SJSA1 (cell line): ENCODE measurements at places on chromosomes 3 and 15. TPM values are rescaled to one million over a fixed set of nuclear protein-coding genes. Genes with fewer than 3 reads are reported as not detected.

Gene PYGO1
- total RNA-seq = 5.9 and 9.9 TPM in 2 replicates

DNA sequence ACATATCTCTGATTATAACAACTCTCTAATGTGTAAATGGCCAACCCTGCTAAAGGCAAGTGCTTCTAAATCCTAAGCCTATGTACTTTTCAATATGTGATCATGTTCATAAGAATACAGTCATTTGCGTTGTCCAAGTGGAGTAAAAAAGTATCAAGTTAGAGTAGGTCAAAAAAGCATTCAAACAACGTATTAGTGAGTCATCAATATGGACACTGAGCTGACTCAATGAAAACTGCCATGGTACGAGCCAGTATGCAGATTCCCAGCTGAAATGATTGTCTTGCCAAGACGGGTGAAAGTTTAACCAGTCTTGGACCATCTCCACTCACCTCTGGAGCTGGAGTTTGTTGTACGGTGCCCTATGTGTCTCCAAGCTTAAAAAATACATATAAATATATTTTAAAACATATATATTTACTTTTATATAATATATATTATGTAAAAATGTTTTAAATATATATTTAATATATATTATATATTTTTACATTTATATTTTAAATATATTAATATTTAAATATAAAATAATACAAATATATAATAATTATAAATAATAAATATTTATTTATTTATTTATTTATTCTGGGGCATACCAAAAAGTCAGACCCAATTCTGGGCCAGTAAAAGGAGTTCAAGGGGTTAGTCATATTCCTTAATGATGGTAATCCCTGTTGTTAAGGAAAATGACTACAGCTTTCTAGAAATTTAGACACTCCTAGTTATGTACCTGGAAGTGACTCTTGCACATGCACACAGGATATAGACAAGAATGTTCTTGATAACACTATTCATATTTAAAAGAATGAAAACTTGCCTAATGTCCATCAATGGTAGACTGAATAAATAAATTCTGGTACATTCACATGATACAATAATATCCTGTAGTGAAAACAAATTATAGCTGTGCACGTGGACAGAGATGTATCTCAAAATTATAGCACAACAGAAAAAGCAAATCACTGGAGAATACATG, 27.2 kb downstream of the PLSCR4 start:
- DNase-seq = no peak

DNA sequence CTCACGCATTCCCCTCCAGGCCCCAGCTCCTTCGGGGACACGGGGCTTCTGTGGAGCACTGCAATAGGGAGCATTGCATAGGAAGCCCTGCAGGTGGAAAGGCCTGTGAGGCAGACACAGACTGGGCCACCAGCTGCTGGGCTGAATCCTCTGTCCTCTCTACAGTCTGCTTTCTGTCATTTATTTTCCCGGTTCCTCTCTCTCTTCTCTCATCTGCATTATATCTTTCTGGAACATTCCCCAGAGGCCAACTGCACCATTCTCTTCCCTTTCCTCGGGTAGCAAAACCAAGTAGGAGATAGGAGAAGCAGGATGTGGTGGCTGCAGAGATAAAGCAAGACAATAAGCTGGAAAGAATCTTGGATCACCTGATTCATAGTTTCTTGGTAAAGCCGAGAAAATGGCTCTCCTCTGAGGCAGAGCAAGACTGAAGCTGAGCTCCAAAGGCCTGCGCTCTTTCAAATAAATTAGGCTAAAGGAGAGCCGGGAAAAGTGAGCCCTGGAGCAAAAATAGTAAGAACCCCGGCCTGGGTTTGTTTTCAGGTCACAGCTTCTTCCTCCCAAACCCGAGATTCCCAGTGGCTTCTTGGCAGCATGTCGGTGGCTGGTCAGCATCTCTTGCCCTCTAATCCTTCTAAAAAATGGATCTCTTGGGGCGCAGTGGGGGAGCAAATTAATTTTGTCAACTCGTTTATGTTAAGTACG, 5.3 kb downstream of the TM4SF4 start:
- DNase-seq = no peak

DNA sequence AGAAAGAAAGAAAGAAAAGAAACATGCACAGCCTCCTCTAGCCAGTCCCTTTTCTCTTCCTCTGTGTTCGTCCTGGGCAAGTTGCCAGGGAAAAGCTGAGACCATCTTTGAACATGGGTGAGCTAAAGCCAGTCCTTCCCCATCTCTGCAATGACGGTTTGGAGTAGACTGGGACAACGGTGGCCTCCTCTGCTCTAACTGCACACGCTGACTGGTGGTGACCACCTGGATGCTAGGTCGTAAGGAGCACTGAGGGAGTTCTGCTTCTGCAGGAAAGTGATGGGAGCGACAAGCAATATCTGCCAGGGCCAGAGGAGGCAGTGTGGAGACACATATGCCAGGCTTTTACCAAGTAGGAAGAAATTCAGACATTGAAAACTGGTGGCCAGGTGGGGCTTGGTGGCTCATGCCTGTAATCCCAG, 111.7 kb downstream of the NUP210 start:
- no peak for DNase-seq

Gene AGBL1
- total RNA-seq = not detected in 2 replicates

- no peak for DNase-seq
Measured at GRCh38 chr3:31892916-31893573, 88.0 kb downstream of the OSBPL10 start.

Gene IL5RA
- not detected in 2 replicates for total RNA-seq

- DNase-seq = no peak
Measured at GRCh38 chr3:167884481-167884880, 149.0 kb downstream of the SERPINI1 start.

Gene KIF23
- total RNA-seq = 170 and 171 TPM in 2 replicates

Gene GCNT3
- 0.13 TPM in 1 of 2 replicates, not detected in the other for total RNA-seq

Gene EPHA6
- total RNA-seq = not detected in 2 replicates

GRCh38 chr3:71577011-71577410, 6.5 kb downstream of the FOXP1 start:
- DNase-seq = no peak

- no peak for DNase-seq
Measured at GRCh38 chr15:100056411-100057072, 285.2 kb downstream of the ADAMTS17 start.

DNA sequence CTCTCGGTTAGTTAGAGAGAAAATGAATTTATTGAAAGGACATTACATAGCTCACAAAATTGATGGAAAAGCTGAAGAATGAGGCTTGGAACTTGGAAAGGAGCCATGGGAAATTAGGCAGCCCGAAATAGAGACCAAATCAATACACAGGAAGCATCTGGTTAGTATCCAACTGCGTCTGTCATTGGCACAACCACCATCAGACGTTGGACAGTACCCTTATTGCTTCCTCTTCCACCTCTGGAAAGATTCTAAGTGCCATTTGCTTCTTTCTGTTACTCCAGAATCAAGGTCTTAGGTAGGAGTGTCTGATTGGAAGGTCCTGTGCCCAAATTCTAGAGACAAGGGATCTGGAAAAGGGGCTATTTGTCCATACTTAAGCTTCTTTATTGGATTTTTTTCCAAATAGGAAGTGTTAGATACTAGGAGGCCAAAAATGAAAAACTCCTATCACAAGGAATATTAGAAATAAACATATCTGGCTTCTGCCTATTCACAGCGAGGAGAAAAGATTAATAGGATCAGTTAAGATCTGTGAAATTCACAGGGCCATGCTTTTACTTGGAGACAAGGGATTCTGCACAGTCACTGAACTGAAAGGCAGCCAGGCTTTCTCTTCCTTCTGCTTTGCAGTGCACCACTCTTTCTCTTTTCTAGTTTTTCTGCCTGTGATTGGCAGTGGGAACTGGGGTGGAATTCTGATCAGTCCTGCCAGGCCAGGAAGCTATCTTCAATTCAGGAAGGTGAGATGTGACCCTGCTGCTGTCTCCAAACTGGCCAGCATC, 10.7 kb upstream of the HACD2 start:
- DNase-seq = no peak

GRCh38 chr3:82157952-82158351, 396.5 kb upstream of the GBE1 start:
- no peak for DNase-seq

- DNase-seq = no peak
Measured at GRCh38 chr3:35067750-35068149, 571.6 kb upstream of the ARPP21 start.

- no peak for DNase-seq
Measured at GRCh38 chr3:185960522-185961288, 22.9 kb upstream of the TRA2B start.

Gene STT3B
- total RNA-seq = 125 and 172 TPM in 2 replicates

Gene ESYT3
- 0.06 and 0.76 TPM in 2 replicates for total RNA-seq

Gene SCN11A
- total RNA-seq = not detected in 2 replicates

Gene LMAN1L
- not detected in 2 replicates for total RNA-seq

- no peak for DNase-seq
Measured at GRCh38 chr3:50275996-50276761, 2.7 kb upstream of the LSMEM2 start.

- DNase-seq = peak; percentile 20
Measured at GRCh38 chr3:38555926-38556325, 59.8 kb downstream of the EXOG start.

- peak; percentile 76 for DNase-seq
Measured at GRCh38 chr15:75694241-75695182, 18.1 kb downstream of the CSPG4 start.

Gene CLSTN2
- total RNA-seq = 0.05 TPM in 1 of 2 replicates, not detected in the other

GRCh38 chr3:53795176-53795575, 51.0 kb downstream of the CHDH start:
- no peak for DNase-seq

Gene RLBP1
- 0.16 TPM in 1 of 2 replicates, not detected in the other for total RNA-seq

- DNase-seq = no peak
Measured at GRCh38 chr15:66599536-66600239, 33.9 kb upstream of the LCTL start.

DNA sequence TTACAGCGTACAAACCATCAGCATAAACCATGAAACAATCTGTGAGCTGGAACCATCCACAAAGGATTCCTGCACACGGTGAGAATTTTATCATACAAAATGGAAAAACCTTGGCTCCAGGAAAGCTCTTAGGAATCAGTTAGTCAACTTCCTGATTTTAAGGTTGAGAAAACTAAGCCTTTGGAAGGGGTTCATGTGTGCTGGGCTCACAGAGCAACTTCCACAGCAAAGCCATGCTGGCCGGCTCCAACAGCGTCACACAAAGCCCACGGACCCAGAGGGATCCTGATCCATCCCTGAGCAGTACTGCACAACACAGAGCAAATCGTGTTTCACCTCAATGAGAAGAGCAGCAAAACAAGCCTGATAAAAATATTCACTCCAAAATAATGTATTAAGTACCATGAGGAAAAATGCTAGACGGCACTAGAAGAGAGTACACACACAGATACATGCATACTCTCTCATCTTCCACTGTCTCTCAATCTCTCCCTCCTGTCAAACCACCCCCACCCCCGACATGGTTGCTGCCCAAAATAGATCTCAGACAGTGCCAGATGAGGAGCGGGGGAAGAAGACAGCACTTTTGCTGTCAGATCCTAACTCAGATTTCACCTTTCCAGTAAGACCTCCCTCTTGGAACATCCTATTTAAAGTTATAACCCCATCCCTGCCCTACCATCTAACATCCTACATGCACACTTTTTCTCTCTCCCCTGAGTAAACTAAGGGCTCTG, 58.6 kb downstream of the MB21D2 start:
- DNase-seq = no peak

Gene GOLGA8S
- total RNA-seq = 0.05 TPM in 1 of 2 replicates, not detected in the other

Gene RAD18
- 25.5 and 25.6 TPM in 2 replicates for total RNA-seq

Gene GABRR3
- total RNA-seq = not detected in 2 replicates

- DNase-seq = no peak
Measured at GRCh38 chr15:36545467-36545992, 33.9 kb upstream of the CDIN1 start.

DNA sequence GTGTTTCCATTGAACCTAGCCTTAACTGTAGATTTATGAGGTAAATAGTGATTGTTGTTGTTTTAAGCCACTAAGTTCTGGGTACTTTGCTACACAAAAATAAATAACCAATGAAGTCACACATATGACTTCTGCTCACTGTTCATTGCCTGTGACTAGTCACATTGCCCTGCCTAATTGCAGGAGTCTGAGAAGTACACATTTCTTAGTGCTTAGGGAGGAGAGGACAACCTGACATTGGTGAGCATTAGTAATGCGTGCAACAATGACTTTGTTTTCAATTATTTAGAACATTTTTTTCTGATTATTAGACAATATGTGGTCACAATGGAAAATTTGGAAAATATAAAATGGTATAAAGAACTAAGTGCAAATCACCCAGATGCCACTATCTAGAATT, 133.2 kb upstream of the DAZL start:
- DNase-seq = no peak

DNA sequence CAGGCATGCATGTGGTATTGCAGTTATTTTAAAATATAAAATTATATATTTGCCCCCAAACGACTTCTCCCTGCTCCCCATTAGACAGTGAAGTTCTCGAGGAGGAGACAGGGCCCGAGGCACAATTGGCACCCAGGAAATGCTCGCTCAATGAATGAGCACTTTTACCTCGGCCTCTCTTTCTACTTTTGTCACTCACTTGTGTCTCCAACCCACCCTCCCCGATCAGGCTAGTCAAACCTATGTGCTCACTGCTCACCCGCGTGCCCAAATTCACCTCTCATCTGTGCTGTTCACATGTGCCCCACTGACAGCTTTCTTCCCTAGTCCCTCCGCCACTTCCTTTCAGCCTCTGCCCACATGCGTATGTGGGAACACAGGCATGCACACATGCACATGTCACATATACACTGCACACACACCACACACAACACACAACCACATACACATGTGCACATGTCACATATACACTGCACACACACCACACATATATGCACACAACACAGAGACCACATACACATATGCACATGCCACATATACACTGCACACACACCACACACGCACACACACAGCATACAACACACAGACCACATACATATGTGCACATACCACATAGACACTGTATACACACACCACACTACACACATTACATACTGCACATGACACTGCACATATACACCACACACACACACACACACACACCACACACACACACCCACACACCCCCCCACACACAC, 46.3 kb upstream of the DLG1 start:
- no peak for DNase-seq

Gene CD200R1
- total RNA-seq = 0.06 TPM in 1 of 2 replicates, not detected in the other

DNA sequence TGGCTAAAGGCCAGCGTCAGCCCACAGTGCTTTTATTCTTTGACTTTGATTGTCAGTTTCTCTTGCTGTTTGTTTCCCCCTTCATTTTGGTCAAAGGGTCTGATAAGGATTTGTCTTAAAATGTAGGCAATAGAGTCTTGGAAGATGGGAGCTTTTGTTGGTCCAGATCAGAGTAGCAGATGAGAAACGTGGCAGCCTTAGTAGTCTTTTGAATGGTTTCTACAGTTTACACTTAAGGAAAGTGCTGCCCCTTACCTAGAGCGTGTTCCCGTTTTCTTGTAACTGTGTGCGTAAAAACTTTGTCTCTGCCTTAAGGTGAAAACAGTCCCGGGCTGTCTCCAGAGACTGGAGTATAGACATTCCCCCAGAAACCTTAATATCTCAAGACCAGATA, 630 bp downstream of the LXN start:
- DNase-seq = no peak

DNA sequence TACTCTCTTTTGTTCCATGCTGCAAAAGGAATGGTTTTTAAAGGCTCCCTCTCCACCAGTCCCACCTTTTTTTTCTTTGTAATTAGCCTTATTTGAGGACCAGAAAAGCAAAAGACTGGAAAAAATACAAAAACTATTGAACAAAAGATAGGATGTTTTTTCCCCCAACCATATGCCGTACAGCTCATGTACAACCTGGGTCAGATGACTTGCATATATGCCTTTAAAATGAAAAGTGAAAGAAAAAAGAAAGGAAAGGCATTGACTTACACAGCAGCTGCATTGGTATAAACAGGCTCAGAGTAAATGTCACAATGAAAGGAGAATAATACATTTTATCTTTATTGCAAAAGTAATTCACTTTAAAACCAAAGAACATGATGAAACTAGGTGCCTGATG, 69.5 kb upstream of the CMC1 start:
- DNase-seq = no peak

Gene COL6A5
- not detected in 2 replicates for total RNA-seq

Gene ASB14
- total RNA-seq = not detected in 2 replicates

Gene MCF2L2
- 0.03 TPM in 1 of 2 replicates, not detected in the other for total RNA-seq
